Dorsolateral prefrontal cortex (tissue), 122 donors: ENCODE measurements at places on chromosomes 11 and 22. TPM values are rescaled to one million over a fixed set of nuclear protein-coding genes. Genes with fewer than 3 reads are reported as not detected.

The DERL3 gene
- 1.4 TPM for total RNA-seq

The PKP3 gene
- total RNA-seq: 2.6 TPM

The UCP2 gene
- total RNA-seq: 14.4 TPM

The KLHL22 gene
- 47.4 TPM for total RNA-seq

The CALCA gene
- not detected for total RNA-seq

The KCTD14 gene
- 1.7 TPM for total RNA-seq

The GGT5 gene
- 31.6 TPM for total RNA-seq

- DNase-seq: no peak
Measured at GRCh38 chr11:59660621-59661020, 8.2 kb downstream of the PATL1 start.

- DNase-seq: no peak
Measured at GRCh38 chr22:31400023-31400397, 606 bp downstream of the DRG1 start.

DNA sequence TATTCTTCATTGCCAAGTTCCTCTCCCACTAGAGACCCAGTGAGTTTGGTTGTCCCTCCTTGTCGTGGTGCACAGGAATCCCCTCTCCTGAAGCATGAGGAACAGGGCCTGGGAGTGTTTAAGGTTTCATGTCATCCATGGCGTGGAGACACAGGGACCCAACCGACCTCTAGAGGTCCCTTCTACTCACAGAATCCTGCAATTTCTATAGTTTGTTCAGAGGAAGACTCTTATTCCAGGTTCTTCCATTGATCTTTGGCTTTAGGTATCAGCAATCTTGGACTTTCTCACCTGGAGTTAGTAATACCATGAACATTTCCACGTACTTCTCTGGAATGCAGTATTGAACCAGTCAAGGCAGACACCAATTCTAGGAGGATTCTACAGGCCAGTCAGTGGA, 548.2 kb downstream of the NTM start:
- no peak for DNase-seq

- DNase-seq: no peak
Measured at GRCh38 chr11:87097582-87097981, 59.8 kb downstream of the TMEM135 start.

DNA sequence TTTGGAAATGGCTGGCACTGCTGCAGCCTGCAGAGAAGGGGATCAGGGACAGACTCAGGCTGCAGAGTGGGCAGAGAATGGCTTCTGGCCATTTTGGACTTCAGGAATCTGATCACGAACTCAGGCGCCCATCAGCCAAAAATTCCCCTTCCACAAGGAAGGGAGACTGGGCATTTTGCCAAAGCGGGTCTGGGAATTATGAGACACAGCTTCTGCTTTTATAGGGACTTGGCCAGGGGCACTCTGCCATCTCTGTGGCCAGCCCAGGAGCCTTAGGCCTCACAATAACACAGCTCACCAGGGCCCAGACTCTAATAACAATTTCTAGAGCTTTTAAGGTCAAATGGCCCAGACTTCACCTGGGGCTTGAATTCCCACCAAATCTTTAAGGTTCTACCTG, 74.7 kb downstream of the CHST1 start:
- DNase-seq: peak; percentile 29

DNA sequence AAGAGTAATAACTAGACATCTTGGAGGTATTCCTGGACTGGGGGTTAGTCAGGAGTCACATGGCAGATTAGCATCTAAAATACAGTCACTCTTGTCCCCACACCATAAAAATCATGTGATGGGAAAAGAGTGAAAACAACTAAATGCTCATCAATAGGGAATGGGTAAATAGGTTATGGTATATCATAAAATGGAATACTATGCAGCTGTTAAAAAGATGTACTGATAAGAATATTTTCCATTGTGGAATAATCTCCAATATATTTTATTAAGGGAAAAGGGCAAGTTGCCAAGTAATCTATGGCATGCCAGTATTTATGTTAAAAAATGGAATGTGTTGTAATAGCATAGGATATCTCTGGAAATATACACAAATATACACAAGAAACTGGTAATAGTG, 6.6 kb upstream of the PIK3C2A start:
- DNase-seq: no peak

- no peak for DNase-seq
Measured at GRCh38 chr11:103596315-103596714, 440.1 kb upstream of the DDI1 start.

DNA sequence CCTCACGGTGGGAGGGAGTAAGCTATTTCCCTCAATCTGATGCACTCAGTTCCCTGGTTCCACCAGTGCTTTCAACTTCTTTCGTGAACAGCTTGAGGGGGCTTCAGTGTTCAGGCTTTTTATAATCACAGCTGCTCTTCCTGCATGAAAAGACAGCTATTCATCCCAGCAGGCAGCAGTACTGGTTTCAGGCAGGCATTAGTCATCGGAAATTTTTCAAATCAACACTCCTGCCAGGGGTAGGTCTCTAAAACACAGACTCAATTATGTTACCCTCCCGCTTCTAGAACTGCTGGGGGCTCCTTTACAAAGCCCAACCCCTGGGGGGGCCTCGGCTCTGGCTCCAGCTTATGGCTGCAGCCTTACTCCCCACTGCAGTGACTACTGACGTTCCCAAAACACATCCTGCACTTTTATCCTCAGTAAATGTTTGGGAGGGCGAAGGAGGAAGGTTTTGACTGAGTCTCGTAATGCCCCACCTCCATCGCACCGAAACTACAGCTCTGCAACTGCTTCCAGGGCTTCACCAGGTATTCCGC, 5.8 kb downstream of the POLDIP3 start:
- DNase-seq: no peak

GRCh38 chr11:117176186-117176585, 2.4 kb upstream of the SIDT2 start:
- DNase-seq: no peak

GRCh38 chr11:75576499-75576918, 14.5 kb downstream of the SERPINH1 start:
- DNase-seq: no peak

GRCh38 chr11:77071077-77071476, 4.3 kb downstream of the CAPN5 start:
- DNase-seq: no peak

DNA sequence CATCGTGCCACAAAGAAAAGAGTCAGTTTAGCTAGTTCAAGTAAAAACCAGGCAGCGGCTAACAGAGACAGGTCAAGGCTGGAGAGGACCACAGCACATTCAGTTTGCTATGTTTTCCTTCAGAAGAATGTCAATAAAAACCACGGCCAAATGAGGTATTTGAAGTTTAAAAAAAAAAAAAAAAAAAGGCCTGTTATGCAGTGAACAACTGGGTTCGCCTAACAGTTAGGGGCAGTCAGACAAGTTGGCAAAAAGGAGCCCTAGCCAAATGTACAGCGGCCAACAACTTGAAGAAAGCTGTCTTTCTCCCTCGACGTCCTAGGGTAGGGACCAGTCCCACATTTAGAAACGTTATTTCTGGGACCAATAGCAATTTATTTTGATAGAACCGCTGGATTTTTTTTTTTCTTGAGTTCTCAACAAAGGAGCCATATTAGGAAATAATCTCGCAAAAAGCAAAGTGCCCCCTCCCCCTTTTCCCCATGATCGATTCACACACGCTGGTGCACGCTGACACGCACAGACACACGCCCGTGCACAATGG, 237.8 kb downstream of the TTC28 start:
- no peak for DNase-seq

DNA sequence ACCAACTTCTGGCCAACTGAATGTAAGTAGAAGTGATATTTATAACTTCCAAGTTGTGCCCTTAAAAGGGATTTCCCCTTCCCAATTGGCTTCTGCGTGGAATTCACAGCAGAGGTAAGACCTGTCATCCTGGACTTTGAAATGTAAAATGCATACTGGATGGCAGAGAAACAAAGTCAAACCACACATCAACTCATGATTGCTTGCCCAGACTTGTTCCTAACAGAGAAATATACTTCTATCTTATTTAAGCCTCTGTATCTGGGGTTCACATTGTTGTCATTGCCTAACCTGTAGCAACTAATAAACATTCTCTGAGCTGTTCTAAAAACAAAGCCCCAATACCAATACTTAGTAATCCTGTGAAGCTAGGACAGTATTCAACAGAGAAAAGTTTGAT, 6.2 kb downstream of the ME3 start:
- DNase-seq: no peak

DNA sequence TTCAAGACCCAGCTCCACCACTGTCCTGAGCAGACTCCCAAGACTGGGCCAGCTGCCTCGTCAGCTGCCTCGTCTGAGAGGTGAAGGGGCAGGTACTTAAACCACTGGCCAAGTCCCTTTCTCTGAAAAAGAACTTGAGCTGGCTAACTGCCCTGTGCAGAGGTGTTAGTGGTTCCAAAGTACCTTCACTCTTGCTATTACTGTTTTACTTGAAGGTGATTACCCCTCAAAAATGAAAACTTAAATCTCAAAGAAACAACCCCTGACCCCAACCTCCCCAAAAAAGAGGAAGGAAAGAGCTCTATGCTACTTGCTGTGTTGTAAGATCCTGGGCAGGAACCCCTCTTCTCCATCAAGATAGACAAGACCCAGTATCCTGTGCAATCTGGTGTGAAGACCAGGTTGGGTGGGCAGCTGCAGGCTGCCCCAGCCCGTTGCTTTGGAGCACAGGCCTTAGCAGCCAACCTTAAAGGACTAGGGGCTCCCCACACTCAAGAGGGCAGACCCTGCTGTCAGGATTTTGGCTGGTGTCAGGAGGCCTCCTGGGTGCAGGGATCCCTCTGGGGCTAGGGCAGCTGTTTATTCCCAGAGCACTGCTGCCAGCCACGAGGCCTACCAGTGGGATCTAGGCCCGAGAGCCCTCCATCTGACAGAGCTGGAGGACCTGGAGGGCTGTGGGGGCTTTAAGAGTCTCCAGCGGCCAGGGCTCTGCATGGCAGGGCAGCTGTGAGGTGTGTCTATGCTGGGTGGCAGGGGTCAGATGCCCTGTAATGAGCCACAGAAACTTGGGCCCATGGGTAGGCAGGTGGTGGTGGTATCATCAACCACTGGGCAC, 13.0 kb downstream of the GUCD1 start:
- no peak for DNase-seq
